Right atrium auricular region (tissue), 2 donors: ENCODE measurements at places on chromosomes 5 and 9. TPM values are rescaled to one million over a fixed set of nuclear protein-coding genes. Genes with fewer than 3 reads are reported as not detected.

The SPINK7 gene
- total RNA-seq: not detected

The FOXD4L4 gene
- total RNA-seq: not detected

The ADAMTS12 gene
- 1.7 TPM for total RNA-seq

The CCNG1 gene
- total RNA-seq: 58.8 TPM

The KLHL3 gene
- total RNA-seq: 38.2 TPM

The IRX4 gene
- not detected for total RNA-seq

The NEUROG1 gene
- not detected for total RNA-seq

The TAF11L10 gene
- total RNA-seq: not detected

The LCN9 gene
- total RNA-seq: not detected

- no peak for DNase-seq
Observed at GRCh38 chr5:77156379-77156778, 54.1 kb upstream of the PDE8B start.

DNA sequence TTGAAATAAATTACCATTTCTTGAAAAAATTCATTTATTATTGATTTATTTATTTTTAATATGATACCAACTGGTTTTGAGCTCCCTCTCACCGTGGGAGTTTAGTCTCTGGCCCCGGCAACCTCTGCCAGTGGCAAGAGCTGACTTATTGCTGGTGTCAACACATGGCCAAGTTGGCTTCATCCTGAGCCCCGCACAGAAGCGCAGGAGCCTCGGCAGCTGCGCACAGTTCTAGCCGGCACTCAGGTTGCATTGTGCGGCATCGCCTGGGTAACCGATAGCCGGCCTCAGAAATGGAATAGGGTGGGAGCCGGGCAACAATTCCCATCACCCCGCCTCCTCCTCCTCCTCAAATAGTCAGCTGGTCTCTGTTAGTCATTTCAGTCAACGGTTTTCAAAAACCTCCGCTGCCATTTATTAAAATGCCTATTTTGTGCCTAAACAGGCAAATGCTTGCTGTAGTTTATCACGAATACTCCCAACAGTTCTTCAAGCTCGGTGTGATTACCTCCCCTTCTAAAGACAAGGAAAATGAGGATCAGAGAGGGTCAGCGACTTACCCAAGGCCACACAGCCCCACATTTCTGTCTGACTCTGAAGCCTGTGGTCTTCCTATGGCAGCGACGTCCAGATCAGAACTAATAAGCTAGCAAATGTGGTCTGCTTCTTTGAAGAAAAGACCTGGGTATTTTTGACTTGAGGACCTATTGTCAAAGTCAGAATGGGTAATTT, 15.7 kb upstream of the MSX2 start:
- no peak for DNase-seq

DNA sequence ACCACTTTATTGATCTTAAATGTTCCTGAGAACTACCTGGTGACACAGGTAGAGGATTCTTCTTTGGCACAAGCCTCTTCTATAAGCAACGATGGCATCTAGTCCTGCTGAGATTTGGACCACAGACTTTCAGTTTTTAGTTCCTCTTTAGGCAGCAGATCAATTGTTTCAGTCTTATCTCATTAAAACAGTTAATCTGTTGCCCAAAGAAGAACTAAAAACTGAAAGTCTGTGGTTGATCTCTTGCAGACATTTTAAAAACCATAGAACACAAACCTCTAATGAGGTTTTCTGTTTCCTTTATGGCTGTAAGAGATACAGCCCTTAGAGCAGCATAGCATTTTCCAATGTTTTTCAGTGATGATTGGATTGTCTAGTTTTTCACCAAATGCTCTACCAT, 480.9 kb downstream of the MTRR start:
- DNase-seq: no peak

DNA sequence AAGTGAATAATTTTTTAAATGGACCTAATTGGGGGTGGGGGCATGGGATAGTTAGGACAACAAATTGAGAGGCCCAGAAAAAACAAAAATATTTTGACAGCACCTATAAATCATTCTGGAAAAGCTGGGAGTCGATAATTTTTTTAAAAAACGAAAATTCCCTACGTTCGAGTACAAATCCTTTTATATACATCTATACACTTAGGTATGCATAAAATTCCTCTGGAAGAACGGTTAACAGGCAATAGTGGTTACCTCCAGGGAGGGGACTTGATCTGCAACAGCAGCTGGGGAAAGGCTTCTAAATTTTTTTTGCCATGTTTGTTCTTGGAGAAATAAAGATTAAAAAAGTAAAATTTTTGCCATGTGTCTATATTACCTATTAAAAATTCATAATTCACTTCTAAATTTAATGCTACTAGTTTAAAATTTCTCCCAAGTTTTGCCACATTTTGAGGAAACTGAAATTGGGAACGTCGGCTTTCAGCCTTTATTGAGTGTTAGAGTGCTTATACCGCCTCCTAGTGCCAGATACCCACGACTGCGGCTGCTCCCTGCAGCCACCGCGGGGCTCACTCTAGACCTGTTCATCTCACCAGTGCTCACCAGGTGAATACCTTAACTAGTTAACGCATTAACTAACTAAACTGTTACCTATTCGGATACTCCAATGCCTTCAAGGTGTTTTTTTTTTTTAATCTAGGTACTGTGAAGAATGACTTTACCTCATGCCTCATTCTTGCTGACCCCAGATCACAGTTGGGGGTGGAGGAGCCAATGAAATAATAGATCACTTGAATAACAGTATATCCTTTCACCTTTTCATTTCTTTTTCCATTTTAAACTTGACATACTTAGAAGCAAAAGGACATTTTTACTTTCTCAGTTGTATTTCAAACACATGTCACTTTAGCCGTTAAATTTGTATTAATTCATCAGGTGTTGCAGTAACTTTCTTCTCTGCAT, 1.8 kb upstream of the BHMT start:
- no peak for DNase-seq

DNA sequence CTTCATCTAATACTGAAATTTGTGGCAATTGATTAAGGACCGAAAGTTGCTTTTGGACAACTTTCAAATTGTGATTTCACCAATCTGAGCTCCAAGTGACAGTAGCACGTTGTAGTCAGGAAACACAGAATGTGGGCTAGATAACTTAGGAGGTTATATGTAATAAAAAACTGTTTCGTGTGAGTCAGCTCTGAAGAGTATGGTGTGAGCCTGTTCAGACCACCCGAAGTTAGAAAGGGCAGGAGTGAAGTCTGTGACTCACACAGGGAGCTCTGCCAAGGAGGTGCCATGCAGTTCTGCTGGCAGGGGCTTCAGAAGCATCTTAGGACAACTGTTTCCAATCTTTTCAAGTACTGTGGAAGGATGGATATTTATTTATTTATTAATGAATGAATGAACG, 16.4 kb upstream of the ZBTB34 start:
- DNase-seq: no peak

GRCh38 chr9:121840838-121841760, 189.7 kb downstream of the DAB2IP start:
- no peak for DNase-seq

- no peak for DNase-seq
Observed at GRCh38 chr5:126309860-126310259, 113.3 kb upstream of the GRAMD2B start.

DNA sequence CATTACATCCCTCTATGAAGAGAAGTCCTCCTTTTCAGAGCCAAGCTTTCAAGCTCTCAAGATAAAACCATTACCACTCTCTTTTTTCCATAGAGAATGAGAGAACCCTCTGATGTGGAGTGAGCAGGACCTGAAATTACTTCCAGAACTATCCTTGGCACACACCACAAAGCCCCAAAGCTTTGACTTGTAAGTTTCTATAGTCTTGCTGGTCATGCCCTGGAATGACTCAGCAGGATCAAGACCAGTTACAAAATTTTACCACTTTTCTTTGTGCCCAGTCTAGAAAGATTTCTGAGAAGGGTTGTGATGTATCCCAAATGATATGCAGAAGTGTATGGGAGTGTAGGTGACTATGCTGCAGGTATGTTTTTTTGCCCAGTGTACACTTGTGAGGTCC, 760.6 kb downstream of the TLE1 start:
- DNase-seq: no peak

- DNase-seq: no peak
Observed at GRCh38 chr5:9207817-9208418, 338.0 kb downstream of the SEMA5A start.

DNA sequence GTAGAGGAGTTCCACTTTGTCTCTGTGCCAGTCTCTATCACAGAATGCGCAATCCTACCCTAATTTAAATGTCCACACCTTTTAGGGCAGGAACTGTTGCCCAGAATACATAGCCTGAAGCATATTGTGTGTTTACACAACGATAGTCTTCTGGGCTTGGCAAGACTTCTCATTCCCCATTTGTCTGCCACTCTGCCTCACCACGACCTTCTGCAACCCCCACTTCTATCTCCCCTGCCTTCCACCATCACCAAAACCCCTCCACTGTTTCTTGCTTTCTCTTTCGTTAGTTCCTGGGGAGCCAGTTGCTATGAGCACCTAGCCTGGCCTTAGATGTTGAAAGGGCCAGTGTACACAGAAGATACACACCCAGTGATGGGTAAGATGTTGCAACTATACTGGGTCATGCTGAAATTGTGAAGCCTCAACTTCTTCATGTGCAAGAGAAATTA, 883 bp upstream of the RNF145 start:
- no peak for DNase-seq

- no peak for DNase-seq
Observed at GRCh38 chr5:173581408-173582215, 34.8 kb downstream of the BOD1 start.

DNA sequence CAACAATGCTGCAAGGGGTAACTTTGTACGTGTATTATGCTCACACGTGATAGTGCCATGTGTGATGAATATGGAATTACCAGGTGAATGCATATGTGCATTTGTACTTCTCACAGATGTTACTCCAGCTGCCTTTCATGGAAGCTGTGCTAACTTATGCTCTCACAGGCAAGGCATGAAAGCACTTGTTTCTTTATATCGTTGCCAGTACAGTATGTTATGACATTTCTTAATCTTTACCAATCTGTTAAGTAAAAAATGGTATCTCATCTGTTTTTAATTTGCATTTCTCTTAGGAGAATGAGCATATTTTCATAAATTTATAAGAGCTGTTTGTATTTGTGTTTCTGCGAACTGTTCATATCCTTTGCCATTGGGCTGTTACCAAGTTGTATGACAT, 311.8 kb upstream of the DMRT1 start:
- no peak for DNase-seq

DNA sequence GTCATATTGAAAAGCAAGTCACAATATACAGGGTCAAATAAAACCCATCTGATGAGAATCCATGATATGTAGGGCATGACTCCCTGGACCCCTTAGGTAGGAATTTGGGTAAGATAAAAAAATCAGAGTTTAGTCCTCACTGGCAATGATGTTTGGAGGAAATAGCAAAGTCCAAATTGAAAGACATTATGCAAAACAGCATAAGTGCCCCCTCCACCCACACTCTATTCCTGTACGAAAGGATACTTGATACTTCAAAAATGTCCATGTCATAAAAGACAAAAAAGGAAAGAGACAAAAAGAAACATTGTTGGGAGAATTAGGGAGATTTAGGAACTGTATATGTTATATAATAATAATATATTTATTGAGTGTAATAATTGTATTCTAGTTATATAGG, 96.1 kb upstream of the RASGRF2 start:
- DNase-seq: no peak

GRCh38 chr5:157890836-157891597, 32.1 kb upstream of the CLINT1 start:
- DNase-seq: no peak

- no peak for DNase-seq
Observed at GRCh38 chr5:65858316-65858715, 68.1 kb upstream of the ERBIN start.

DNA sequence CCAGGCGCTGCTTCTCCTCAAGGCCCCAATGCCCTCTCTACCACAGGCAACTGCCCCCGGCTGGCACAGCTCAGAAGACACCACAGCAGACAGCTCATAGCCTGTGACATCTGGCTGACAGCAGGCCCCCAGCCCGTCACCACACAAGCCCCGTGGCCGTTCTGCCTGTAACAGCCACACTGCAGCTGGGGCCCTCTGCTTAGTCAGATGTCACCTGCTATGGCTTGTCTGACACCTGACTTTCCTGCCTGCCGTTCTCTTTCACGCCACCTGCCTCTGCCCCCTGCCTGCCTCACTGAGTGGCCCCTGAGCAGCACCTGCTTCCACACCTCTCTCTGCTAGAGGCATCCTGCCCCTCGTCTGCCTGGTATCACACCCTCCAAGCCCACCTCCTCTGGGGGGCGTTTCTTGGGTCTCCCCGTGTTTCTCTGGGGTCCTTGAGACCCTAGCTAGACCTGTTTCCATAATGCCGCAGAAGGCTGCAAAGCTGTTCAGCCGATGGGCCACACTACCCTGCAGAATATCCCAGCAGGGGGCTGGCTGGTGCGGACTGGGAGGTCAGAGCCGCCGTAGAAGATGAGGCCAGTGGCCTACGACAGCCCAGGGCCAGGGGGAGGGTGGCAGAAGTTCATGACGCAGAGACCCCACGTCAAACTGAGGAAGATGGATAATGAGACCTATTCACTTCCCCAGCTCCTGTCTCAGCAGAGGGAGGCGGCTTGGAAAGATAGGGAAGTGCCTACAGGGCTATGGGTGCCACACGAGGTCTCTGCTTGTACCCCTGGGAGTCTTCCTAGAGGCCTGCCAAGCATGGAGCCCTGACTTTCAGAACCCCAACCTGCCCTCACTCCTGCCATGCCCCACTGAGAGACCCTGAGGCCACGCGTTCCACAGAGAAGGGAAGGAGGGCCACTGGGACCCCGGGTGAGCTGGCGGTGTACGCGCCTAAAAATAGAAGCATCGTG, 95.1 kb downstream of the ZNF354C start:
- DNase-seq: no peak

DNA sequence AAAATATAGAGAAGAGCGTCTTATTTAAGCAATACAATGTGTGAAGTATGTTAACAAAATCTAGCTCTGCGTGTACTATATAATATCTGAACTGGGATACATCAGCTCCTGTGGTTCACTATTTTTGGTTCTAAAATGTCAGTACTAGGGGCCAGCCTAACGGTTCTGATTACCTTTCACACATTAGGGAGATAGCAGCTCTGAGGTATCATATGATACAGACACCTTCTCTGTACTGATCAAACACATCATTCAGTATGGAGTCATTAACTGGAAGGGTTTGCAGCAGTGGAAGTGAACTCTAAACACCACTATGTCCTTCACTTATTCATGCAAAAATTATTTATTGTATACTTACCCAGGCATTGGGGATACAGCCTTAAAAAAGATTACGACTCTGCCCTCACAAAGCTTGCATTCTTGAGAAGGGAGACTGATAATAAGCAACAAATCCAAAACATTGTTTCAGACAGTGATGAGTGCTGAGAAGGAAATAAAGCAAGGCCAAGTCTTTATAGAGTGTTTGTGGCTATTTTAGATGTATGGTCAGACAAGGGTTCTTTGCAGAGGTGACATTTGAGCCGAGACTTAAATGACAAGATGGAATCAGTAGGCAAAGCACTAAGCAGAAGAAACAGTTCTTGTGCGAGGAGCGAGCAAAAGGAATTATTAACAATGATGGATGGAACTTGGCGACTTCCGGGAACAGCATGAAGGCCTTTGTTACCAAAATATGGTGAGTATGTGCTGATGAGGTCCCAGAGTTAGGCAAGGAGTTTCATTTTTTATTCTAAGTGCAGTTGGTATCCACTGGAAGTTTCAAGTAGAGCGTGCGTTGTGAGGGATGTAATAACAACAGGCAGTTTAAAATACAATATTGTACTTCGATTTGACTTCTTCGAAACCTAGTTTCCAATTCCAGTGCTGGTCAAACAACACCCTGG, 1.8 kb upstream of the LNPEP start:
- DNase-seq: no peak
